ENCODE measurements at places on chromosomes 12 and 14.

- DNase-seq, result no peak
These were observed 22.3 kb downstream of the HOXC4 start for GRCh38 chr12:54075974-54076373.

- no peak for DNase-seq
These were observed 16.4 kb downstream of the HNF1A start for GRCh38 chr12:120994589-120995337.

GRCh38 chr12:67410667-67411067 lies 141.5 kb downstream of the CAND1 start:
- DNase-seq, result no peak

DNA sequence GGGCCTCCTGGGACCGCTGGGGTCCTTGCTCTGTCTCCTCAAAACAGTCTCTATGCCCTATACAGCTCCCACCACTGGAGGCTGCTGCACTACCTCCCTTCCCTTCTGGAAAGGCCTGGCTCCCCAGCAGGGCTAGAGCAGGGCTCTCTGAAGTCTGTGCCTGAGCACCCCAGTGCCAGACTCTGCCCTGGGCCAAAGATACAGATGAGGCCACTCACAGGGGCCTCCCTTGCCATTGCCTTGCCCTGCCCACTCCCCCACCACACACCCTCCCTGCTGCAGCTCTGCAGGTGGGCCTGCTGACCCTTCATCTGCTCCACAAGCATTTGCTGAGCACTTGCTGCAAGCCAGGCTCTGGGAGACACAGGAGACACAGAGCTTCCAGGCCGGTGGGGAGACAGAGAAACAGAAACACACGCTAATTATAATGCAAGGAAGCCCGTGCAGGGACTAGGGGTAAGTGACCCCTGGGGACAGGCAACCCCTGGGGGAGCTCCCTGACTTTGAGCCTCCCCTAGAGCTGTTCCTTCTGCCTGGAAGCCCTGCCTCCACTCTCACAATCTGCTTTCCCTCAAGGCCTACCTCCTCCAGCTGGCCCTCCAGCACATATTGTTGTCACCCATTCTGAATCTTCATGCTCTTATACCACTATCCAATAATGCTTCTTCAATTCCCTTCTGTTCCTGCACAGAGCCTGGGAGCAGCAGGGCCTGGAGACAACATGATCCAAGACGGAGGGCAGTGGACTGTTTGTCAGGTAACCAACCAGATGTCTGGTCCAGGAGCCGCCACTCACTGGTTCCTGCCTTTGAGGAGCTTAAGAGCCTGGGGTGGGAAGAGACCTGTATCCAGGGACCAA lies 32.6 kb upstream of the PNMA1 start:
- no peak for DNase-seq

GRCh38 chr12:25320123-25321006 lies 69.6 kb upstream of the KRAS start:
- DNase-seq, result no peak

DNA sequence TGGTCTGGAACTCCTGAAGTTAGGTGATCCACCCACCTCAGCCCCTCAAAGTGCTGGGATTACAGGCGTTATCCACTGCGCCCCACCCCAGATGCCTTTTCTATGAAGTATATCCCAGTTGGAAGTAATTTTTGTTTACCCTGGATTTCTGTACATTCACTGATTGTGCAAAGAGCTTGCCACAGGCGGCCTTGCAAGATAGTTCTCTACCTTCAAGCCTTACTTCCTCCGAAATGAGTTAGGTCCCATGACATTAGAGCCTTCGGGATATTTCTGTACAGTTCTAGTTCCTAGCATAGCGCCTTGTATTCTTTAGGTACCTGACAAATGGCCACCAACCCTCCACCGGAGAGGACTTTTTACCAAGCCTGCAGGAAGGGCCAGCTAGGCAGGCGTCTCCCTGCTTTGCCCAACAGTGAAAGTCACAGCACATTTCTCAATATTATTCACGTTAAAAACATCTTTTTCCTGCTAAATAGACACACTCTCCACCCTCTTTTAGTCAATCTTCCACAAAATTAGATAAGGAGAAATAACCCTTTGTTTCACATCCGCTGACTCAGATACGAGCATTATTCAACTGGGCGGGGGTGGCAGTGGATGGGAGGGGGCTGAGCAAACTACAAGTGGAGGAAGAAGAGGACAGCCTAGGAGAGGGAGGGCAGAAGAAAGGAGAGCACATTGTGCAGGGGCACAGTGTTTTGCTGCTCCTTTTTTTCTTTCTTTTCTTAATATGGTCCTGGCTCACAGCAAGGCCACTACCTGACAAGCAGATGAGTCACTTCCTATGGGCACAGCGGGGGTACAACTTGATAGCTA lies 40.0 kb upstream of the CAPRIN2 start:
- peak; percentile 91 for DNase-seq

- no peak for DNase-seq
These were observed 192.5 kb upstream of the SYT1 start for GRCh38 chr12:78672033-78672432.

DNA sequence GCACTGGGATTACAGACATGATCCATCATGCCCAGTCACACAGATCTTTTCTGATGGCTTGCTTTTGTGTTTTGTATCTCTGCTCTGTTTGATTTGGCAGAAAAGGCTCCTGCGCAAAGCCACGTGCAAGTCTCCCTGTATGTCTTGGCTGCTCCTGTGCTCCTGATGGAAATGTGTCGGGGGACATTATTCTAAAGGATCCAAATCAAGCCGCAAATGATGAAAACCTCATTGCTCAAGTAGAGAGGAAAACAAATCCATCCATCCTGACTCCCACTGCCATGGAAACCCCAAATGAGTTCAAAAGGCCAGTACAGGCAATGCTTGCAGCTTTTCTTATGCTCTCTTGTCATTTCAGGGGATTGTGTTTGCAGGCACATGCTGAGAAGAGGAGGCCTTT lies 93.8 kb downstream of the NDUFA12 start:
- DNase-seq, result peak; percentile 17

GRCh38 chr14:102646615-102647014 lies 54.2 kb downstream of the RCOR1 start:
- DNase-seq, result no peak

DNA sequence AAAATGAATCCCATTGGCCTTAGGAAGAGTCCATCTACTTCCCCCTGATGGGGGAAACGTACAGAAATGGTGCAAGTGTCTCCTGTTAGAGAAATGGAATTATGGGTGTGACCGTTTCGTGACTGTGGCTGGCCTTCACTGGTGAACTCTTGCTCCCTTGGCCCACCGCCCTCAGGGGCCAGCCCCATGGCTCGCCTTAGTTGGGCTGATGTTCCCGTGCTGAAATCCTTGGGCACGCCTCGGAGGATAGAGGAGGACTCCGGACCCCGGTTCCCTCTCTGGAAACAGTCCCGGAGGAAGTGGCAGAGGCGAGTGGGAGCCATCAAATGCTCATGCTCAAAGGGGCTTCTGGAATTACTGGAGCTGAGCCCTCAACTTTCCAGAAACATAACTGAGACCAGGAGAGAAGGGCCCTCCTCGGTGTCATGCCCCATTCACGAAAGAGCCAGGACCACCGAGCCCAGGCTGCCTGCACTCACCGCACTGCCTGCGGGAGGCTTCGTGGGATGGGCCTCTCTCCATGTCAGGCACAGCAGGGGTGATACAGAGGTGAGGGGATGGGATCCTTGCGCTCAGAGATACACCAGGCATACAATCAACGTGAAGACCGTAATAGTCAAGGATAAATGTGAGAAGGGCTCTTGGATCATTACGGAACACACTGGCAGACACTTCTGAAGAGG lies 10.1 kb upstream of the CACNA2D4 start:
- DNase-seq, result no peak

- no peak for DNase-seq
These were observed 15.8 kb upstream of the RIOX1 start for GRCh38 chr14:73474952-73475351.

GRCh38 chr12:1206118-1206734 lies 215.2 kb downstream of the ERC1 start:
- DNase-seq, result no peak

DNA sequence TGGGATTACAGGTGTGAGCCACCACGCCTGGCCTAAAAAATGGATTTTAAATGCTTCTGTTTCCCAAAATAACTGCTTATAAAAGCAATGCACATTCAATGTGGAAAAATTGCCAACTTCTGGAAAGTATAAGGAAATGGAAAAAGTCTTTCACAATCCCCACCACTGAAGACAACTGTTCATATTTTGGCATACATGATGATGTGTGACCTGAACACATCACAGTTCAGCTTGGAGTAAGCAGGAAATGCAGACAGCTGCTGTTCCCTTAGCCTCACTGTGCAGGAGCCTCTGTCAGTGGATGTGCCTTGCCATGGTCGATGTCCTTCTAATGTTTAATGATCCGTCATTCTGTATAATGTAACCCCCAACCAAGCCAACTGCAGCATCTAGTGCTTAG lies 5.2 kb downstream of the MTERF2 start:
- peak; percentile 68 for DNase-seq

DNA sequence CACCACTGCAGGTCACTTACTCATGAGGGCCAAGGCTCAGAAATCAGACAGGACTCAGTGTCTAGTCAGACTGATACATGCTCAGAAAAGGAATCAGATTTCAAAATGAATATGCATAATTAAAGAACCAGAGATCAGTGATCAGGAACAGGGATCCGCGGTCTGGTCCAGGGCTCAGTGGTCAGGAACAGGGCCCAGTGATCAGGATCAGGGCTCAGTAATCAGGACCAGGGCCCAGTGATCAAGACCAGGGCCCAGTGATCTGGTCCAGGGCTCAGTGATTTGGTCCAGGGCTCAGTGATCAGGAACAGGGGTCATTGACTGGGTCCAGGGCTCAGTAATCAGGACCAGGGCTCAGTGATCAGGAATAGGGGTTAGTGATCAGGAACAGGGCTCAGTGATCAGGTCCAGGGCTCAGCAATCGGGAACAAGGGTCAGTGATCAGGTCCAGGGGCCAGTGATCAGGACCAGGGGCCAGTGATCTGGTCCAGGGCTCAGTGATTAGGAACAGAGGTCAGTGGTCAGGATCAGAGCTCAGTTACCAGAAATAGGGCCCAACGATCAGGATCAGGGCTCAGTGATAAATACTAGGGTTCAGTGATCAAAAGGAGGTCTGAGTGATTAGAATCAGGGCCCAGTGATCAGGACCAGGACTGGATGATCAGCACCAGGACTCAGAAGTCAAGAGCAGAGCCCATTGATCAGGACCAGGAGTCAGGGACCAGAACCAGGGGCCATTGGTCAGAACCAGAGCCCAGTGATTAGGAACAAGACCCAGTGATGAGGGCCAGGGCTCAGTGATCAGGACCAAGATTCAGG lies 175.3 kb downstream of the TMEM121 start:
- DNase-seq, result no peak

DNA sequence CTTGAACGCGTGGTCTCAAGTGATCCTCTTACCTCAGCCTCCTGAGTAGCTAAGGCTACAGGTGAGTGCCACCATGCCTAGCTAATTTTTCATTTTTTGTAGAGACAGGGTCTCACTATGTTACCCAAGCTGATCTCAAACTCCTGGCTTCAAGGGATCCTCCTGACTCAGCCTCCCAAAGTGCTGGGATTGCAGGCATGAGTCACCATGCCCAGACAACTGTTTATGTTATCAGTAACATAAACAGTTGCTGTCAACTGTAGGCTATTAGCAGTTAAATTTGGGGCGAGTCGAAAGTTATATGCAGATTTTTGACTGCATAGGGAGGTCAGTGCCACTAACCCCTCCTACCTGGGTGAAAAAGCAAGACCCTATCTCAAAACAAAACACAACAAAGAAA lies 26.2 kb upstream of the LRRK2 start:
- DNase-seq, result no peak

GRCh38 chr12:108886873-108887629 lies 7.2 kb downstream of the DAO start:
- no peak for DNase-seq

DNA sequence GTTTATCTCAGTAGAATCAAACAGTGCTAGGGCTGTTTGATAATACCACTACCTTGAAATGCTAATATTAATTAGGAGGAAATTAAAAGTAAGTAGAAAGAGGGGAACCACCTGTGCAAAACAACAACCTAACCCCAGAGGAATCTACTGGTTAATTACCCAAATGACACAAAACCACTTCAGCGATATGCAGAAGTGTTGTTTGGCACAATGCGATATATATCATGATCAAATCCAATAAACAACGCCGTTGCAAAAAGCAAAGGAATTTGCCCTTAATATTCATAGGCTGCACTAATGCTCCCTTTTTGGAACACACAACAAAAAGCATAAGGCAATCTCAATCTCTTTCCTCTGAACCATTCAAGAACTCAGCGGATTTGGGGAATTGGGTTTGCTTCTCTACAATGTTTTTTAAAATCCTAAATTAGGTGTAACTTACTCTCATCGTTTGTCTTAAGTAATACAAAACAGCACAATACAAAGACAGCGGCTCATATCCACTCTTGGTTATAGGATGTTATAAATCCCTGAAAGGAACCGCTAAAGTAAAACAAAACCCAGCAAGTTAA lies 1.5 kb downstream of the MAP4K5 start:
- DNase-seq, result peak; percentile 12

Measured in choroid plexus epithelial cell (primary cell).